Cortex of kidney (tissue), 1 donor: ENCODE measurements at places on chromosomes 12 and 14.

DNA sequence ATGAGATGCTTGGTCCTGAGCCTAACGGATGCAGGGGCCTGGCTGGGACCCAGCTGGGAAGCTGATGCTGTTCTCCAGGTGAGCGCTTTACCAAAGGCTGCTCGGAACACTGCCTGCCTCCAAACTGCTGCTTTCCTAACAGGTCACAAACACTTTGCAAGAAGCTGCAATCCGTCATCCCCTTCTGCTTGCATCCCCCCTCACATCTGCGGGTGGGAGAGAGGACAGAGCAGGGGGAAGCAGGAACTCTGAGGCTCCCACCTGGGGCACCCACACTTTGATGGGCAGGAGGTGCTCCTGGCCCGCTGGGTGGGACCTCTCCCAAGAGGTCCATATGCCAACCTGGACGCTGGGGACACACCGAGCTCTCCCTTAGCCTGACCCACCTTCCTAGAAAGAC is 24.9 kb upstream of the PPP2R5C start:
- no peak for DNase-seq

- DNase-seq: no peak
These were observed 1.2 kb upstream of the AP1G2 start for GRCh38 chr14:23568600-23569331.

DNA sequence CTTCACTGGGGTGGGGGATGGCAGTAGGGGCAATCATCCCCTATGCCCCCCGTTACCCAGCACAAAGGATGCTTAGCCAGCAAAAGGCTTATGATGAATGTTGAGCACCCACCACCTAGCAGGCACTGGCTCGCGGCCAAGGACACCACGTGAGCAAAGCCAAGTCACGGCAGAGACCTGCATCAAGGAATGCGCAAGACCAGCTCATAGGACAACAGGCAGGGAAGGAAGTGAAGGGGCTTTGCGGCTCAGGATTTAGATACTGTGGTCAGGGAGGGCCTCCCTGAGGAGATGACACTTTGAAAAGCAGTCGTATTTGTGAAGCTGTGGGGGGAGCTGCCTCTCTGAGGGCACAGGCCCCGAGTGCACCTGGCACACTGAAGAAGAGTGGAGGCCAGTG is 32.8 kb downstream of the SH2B3 start:
- no peak for DNase-seq

GRCh38 chr14:46306267-46306666 is 345.3 kb downstream of the RPL10L start:
- no peak for DNase-seq

DNA sequence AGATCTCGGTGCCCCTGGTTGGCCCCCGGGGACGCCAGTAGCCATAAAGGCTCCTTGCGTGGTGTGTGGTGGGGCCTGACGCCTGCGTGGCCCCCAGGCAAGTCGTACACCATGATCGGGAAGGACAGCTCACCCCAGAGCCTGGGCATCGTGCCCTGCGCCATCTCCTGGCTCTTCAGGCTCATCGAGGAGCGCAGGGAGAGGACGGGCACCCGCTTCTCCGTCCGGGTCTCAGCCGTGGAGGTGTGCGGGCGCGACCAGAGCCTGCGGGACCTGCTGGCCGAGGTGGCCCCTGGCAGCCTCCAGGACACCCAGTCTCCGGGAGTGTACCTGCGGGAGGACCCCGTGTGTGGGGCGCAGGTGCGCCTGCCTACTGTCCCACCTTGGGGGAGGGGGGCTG is 34.5 kb downstream of the KIF26A start:
- no peak for DNase-seq

- DNase-seq: no peak
These were observed 42.1 kb downstream of the CIT start for GRCh38 chr12:119835068-119835467.

GRCh38 chr12:114848666-114849065 is 164.7 kb upstream of the TBX3 start:
- no peak for DNase-seq

DNA sequence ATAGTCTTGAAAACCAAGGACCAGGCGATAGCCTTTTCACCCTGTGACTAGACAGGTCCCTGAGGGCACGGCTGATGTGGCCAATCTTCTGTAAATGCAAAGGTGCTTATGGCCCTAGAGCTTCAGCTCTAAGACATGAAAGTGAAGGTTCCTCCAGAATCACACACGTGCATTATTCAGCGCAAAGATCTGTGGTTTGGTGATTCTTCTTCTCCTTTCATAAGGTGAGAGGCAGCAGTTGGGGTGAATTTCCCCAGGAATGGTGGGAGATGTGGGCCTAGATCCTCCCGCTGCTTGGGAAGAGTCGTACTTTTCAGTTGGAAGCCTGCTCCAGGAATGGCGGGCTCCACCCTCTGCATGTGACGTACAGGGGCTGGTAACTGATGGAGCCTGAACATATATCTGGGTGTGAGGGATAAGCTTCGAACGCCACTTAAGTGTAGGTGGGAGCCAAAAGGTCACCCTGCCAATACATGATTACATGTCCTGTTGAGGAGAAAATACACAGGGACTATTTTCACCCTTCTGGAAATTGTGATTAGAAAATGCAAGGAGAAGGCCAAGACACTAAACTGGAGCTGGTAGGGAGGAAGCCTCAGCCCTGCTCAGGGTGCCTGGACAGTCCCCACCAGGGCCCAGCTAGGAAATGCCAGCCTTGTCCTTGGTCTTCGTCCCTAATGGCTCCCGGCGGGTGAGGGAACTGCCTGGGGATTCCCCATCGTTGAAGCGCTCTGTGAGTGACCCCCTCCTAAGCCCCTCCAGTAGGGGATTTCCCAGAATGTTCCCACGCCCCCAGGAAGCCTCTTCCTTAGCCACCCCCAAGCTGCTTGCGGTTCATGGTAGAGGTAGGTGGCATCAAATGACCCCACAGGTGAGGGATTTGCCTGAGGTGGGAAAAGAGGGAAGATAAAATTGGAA is 17.6 kb downstream of the BATF start:
- no peak for DNase-seq

GRCh38 chr12:118368821-118369220 is 3.9 kb downstream of the TAOK3 start:
- DNase-seq: no peak

DNA sequence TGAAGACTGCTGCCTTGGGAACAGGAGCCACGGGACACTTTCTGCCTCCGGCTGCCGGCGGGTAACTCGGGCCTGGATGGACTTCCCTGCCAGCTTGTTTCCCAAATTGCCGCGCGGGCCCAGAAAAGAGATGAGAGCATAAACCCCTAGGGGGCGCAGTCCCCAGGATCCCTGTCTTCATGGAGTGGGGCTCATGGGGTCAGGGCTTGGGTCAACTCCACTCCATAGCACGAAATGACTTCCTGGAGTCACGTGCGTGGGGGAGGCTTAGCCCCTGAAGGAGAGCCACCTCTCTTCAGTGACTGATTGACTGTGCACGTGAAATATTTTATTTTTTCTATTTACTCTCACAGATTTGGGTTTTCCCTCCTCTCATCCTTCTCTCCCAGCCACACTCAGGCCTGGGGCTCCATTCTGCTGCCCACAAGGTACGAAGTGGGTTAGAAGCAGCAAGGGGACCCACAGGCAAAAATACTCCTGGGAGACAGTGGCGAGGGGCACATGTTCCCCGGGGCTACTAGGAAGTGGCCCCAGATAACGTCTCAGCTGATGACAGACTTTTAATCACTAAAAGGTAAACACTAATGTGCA is 10.0 kb downstream of the PGF start:
- DNase-seq: no peak

DNA sequence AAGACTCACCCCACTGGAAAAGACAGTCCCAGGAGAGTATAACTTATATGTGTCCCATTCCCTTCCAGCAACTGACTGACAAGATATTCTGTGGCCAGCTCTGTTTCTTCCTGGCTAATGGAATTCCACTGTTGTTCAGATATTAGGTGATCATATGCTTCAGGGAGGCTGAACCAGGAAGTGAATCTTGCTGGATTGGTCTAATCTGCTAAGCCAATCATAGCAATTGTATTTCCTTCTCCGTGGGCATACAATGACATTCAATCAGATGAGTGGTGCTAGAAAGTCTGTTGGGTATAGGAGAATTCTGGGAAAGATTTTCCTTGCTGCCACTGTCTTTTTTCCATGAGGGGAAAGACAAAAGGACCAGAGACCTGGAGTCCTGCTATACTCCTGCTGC is 12.1 kb downstream of the PYGL start:
- DNase-seq: no peak

- DNase-seq: no peak
These were observed 660.4 kb upstream of the TMEM132C start for GRCh38 chr12:127606476-127607015.

DNA sequence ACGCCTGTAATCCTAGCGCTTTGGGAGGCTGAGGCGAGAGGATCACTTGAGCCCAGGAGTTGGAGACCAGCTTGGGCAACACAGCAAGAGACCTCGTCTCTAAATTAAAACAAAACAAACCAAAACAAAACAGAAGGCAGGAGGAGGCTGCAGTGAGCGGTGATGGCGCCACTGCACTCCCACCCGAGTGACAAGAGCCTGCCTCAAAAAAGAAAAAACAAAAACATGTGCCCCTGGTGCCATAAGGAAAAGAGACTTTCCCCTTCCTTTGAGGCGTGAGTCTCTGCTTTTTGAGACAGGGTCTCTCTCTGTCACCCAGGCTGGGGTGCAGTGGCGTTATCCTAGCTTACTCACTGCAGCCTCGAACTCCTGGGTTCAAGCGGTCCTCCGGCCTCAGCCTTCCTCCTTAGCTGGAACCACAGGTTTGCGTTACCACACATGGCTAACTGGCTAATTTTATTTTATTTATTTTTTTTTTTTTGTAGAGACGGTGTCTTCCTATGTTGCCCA is 9.0 kb upstream of the EAPP start:
- DNase-seq: no peak

DNA sequence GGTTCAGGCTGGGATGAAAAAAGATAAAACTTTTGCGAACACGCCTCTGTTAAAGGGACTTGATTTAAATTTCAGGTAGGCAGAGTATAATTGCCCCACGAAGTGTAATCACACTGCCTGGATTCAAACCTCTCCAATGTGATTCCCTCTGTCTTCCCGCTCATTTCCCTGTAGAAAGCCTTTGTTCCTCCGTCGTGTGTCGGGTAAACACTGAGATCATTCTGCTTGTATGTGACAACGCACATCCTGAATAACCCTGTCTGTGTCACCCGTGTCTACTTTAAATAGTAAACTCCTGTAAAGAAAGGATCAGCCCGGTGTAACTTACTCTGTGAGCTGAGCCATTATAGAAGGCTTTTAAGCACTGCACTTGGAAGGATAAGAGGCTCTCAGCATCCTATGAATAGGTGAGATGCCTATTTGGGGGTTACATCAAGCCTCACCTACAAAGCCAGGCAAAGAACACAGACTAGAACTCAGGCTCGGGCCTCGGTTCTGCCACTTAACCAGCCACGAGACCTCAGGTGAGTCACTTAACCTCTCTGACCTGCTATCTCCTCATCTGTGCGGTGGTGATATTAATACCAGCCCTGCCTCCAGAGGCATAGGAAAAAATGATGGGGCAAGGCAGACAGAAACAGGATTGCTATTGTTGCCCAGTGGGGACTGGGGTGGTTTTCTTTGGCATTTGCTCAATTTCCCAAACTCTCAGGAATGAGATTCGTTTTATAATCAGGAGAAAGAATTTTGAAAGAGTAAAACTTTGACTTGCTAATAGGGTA is 74.2 kb downstream of the RBM19 start:
- no peak for DNase-seq

GRCh38 chr14:101087614-101088394 is 184.3 kb upstream of the RTL1 start:
- no peak for DNase-seq

DNA sequence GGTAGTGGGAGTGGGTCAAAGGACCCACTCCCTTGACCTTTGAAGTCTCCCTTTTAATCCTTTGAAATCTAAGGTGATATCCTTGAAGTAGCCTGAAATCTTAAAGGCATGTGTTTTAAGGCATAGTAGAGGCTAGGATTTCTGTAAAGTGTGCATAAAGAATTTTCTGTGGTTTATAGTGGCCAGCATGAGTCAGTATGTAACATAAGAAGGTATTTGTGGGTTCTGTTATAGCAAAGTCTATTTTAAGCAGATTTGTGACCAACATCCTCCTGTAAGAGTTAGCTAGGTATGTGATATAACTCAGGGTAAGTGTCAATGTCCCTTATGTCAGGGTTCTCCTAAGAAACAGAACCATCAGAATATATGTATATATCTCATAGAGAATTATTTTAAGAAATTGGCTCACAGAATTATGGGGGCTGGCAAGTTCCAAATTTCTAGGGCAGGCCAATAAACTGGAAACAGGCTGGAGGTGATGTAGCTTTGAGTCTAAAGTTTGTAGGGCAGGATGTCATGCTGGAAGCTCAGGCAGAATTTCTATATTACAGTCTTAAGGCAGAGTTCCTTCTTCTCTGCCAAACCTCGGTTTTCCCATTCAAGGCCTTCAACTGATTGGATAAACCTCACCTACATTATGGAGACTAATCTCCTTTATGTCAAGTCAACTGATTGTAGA is 18.7 kb upstream of the EPYC start:
- DNase-seq: no peak

GRCh38 chr12:107329569-107330324 is 236.4 kb upstream of the CRY1 start:
- DNase-seq: no peak

- DNase-seq: no peak
These were observed 16.1 kb downstream of the GPR68 start for GRCh38 chr14:91228112-91229004.

- DNase-seq: no peak
These were observed 371.0 kb downstream of the ALG10 start for GRCh38 chr12:34393086-34393820.

DNA sequence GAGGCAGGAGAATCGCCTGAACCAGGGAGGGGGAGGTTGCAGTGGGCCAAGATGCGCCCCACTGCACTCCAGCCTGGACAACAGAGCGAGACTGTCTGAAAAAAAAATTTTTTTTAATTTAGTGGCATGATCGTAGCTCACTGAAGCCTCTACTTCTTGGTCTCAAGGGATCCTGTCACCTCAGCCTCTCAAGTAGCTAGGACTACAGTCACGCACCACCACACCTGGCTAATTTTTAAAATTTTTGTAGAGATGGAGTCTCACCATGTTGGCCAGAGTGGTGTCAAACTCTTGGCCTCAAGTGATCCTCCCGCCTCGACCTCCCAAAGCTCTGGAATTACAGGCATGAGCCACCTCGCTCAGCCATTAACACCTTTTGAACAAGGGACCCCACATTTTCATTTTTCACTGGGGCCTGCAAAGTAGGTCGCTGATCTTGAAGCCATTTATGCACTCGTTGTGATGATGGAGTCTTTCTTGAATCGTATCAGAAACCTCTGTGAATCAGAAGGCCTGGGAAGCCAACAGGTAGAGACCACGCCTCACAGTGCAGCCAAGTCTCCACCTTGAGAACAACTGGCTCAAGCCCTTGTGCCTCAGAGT is 5.9 kb downstream of the HCAR1 start:
- no peak for DNase-seq

DNA sequence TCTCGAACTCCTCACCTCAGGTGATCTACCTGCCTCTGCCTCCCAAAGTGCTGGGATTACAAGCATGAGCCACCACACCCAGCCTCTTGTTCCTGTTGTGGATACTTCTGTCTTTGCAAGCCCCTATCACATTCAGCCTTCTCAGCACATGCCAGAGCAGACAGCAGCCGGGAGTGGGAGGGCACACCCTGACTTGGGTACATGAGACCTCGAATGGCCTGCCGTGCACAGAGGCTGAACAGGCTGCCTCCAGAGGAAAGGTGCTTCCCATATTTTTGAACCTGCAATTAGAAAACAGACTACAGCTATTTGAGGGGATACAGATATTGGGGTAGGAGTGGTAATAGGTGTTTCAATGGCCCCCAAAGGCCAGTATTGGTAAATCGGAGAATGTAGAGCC is 307.3 kb upstream of the DIO3 start:
- DNase-seq: no peak
